ENCODE measurements at places on chromosomes 5 and 9.

DNA sequence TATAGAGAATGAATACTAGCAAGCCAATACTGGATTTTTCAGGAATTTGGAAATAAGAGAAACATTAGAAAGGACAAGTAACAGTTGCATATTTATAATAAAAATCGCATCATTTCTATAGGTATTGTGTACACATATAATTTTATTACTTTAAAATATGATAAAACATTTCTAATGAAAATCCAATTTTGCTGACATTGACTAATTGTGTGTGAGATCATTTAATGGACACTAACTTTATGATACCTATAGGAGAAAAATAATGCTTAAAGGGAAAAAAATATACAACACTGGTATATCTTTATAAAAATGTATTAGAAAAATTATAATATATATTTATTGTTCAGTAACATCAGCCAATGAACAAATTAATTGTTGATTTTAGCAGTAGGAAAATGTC lies 557.3 kb downstream of the CDH12 start:
- no peak for DNase-seq

DNA sequence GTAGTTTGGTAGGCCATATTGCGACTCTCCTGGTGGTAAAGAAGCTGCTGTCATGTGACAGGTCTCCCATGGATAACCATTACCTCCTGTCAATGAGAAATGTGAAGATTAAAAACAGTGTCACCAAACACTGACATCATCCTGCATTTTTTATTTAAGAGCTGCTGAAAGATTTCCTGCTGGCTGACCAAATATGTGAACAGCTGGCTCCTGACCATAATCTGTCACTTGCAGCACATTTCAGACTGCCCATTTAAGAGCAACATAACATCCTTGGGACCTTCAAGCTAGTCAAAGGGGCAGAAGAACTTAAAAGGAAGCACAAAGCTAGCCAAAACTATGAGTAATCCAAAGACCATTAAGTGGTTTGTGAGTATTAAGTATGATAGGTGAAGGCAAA lies 288.0 kb downstream of the IZUMO3 start:
- no peak for DNase-seq

GRCh38 chr5:80082281-80082680 lies 47.1 kb downstream of the THBS4 start:
- no peak for DNase-seq

DNA sequence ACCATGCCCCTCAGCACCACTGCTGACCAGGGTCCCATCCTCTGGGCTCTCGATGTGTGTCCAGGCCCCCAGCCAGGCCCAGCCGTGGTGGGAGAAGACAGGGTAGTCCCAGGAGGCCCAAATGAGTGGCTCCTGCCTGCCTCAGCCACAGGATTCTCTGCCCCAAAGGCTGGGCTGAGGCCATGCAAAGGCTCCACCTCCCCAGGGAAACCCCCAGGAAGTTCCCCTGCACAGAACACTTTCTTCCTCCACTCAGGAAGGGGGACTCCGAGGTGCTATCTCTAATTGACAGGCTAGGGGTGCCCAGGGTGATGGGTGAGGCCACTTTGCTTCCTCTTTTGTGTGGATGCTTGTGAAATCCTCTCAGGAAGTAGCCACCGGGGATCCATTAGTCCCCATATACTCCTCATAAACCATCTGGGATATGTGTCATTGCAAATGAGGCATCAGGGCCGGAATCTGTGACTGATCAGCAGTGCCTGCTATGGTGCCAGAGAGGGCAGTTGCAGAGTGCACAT lies 23.1 kb upstream of the TDRD7 start:
- no peak for DNase-seq

DNA sequence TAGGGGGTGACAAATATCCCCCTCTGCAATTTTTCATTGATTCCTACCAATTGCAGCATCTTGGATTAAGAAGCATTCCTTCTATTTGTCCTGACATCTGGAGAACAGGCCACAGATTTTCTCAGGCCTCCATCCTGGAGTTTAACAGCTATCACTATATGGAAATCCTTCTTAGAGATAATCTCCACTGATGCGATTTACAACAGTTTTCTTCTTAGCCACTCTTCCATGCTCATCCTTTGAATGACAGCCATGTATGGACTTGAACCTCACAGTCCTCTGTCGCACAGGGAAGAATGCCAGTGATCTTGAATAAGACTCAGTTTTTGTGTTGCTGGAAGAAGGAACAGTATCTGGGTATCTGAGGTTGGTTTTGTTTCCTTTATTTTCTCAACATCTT lies 73.2 kb downstream of the PGM5 start:
- DNase-seq = no peak

DNA sequence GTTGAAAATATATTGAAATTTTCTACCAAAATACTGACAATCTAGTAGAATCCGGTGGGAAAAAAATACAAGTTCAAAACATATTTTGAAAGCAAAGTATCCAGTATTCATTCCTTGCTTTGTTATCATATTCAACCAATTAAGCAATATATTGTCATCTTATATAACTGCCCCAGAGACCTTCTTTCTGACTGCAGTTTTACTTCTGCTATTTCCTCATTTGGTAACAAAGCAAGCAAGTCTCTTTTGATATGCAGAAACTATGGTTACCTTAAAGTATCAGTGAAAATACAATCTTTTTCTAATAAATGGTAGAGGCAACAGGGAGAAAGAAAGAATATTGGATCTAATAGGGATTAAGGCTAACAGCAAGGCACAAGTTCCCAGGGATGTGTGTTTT lies 663.7 kb upstream of the MEF2C start:
- DNase-seq = no peak

GRCh38 chr5:96942911-96943310 lies 7.0 kb downstream of the LNPEP start:
- no peak for DNase-seq

GRCh38 chr9:35905051-35905781 lies 786 bp upstream of the HRCT1 start:
- DNase-seq = no peak

DNA sequence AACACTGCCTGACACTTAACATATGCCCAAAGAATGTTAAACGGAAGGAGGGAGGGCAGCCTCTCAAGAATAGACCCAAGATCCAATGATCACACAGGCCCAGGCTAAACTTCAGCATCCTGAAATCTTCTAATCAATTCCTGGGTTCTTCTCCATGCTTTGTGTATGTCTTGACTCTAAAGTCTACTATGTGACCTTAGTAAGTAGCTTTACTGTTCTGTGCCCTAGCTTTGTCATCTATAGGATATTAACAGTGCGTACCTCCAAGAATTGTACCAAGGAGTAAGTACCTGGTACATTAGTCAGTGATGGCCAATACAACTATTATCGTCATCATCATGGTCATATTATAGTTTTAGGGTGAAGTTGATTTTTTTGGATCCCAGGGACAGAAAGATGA lies 96.6 kb downstream of the SGCD start:
- DNase-seq = no peak

DNA sequence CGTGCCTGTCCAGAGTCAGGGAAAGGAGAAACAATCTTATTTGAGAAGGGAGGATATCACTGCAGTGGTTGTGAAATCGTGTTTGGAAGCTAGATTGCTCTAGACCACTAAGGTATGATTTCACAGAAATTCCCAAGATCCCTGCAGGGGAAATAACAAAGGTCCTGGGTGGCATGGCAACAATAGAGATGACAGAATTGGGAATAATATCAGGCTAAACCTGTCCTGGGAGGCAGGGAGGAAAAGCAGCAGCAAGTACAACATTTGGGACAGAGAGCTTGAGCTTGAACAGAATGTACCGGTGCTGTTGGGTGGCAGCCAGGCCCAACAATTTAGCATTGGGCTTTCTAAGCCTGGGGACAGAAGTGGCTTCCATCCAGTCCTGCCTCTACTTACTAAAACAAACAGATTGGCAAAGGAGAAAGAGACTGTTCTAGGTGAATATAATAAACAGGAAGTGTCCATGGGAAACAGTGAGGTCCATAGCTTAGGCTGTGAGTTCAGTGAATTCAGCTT lies 17.0 kb upstream of the ARHGAP26 start:
- no peak for DNase-seq

GRCh38 chr9:87771316-87772006 lies 45.5 kb downstream of the CTSL start:
- no peak for DNase-seq

Measured in RPMI8226 (cell line).